Stimulated activated CD4-positive, alpha-beta T cell treated with anti-CD3 and anti-CD28 coated beads, Interleukin-15, amount 100 ng/mL, for 1 hour (primary cell): ENCODE measurements at places on chromosomes 7 and 10.

GRCh38 chr10:132100556-132101349, 35.0 kb downstream of the JAKMIP3 start:
- DNase-seq: no peak

DNA sequence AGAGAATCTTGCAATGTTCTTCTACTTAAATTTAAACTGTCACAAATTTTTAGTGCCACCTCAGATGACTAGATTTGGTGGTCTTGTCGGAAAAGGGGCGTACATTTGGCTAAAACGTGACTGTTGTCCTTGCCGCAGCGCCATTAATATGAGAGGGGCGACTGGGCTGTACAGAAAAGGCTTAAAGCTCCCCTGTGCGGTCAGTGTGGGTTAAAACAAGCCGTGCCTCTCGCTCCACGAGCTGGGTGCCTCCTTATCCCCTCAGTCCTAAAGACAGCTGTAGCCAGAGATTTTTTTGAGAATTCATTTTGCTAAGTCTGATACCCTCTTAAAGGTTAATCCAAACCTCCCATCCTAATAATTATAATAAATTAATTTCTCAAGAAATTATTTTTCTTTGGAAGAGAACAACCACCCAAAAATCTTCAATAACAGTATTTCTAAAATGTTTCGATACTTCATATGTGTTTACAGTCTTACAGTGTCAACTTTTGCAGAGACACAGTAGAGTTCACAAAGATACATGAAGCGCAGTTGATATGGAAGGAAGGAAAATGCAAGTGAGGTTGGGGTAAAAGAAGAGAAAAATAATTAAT, 68.6 kb downstream of the C7orf25 start:
- DNase-seq: no peak

- DNase-seq: no peak
These were observed 18.6 kb downstream of the GOLGA7B start for GRCh38 chr10:97868134-97868685.

- no peak for DNase-seq
These were observed 33.5 kb upstream of the CUL1 start for GRCh38 chr7:148665221-148665620.

- no peak for DNase-seq
These were observed 7.9 kb downstream of the LAT2 start for GRCh38 chr7:74217455-74218342.

- DNase-seq: no peak
These were observed 16.0 kb downstream of the HDAC9 start for GRCh38 chr7:18511351-18512140.

GRCh38 chr7:38886265-38886664, 22.7 kb downstream of the VPS41 start:
- DNase-seq: no peak

DNA sequence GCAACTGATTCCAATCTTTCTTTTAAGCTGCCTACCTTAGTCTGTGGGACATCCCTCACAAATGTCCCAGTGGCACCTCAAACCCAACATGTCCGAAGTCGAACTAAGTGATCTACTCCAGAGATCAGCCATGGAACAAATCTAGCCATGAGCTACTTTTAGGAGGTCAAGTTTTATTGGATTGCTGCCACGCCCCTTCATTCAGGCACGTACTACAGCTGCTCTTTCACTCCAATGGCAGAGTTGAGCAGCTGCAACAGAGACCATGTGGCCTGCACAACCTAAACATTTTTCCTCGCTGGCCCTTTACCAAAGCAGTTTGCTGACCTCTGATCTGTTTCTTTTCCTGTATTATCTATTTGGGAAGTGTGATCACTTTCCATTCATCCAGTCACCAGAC, 192.4 kb upstream of the CDCA7L start:
- no peak for DNase-seq

DNA sequence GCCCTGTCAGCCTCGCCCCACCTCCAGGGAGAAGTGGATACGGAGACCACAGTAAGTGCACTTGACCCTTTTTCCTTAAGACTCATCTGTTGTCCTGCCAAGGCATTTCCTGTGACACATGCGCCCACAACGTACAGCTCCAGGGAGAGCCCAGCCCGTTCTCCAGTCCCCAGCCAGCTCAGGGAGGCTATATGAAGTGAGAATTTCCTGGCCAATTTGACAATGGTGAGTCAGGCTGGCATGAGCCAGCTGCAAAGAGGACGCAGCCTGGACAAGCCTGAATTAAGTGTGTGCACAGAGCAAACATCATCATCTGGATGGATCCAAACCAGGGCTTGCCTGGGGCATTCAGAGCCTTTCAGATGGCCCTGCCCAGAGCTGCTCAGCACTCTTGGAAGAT, 244.8 kb downstream of the KCNMA1 start:
- DNase-seq: no peak

GRCh38 chr10:7188456-7189050, 222.3 kb downstream of the SFMBT2 start:
- no peak for DNase-seq

- DNase-seq: no peak
These were observed 202.8 kb downstream of the BAMBI start for GRCh38 chr10:28879875-28880682.

- DNase-seq: no peak
These were observed 304.7 kb downstream of the ARHGAP12 start for GRCh38 chr10:31623947-31624346.

GRCh38 chr7:353746-354325, 63.9 kb downstream of the FOXL3 start:
- DNase-seq: no peak

GRCh38 chr10:35214607-35215020, 88.0 kb downstream of the CREM start:
- no peak for DNase-seq

- DNase-seq: no peak
These were observed 8.4 kb downstream of the IFIT2 start for GRCh38 chr10:89310056-89310893.

DNA sequence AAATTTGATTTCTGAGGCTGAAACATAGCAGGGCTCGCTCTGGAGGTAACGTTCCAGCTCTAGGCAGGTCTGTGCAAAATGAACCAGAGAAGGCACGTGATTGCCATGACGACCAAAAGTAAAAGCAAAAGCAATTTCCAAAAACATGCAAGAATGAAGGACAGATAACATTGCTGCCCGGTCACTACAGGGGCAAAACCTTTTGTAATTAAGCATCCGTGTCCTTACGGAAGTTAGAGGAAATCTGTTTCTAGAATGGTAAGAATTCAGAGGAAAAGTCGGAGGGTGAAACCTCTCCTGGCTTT, 2.9 kb downstream of the KLF6 start:
- no peak for DNase-seq

DNA sequence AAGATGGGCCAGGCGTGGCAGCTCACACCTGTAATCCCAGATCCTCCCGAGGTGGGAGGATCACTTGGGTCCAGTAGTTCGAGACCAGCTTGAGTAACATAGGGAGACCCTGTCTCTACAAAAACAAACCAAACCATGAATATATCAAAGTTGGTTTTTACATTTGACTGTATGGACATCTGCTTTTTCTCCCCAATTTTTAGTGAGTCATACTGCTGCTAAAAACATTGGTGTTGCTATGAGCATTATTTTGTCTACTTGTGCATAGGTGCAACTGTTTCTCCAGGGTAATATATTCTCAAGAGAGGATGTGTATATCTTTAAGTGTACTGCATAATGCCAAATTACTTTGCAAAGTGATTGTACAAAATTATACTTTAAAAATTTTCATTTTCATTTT, 769 bp upstream of the TMEM248 start:
- no peak for DNase-seq

DNA sequence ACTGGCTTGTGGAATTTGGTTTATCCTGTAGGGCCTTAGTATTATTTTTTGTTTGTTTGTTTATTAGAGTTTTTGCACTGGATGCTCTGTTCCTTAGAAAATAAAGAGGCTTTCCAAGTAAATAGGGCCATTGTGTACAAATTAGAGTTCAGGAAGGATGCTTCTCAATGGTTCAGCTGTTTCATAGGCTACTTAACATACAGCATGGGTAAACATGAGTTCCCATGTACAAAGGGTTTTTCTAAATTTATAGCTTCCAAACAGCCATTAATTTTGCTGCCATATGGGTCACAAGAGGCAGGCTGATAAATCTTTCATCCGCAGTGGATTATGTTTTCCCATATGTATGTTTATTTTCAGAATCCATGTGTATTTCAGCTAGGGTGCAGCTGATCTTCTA, 121.6 kb upstream of the WDR11 start:
- DNase-seq: no peak

DNA sequence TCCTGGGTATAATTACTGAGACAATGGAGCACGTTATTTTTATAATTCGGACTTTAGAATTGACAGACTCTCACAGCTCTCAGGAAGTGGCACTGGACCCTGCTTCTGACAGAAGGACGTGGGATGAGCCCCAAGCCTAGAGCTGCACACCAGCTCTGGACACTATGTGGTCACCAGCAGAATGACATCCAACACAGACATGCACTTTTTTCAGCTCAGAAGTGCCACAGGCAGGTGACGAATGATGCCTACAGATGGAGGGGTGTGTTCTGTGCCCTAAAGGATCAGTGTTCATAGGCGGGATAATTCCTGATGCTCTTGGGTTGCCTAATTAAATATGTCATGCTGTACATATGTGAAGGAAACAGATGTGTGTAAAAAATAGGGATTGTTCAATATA, 87.9 kb downstream of the VIPR2 start:
- DNase-seq: no peak

DNA sequence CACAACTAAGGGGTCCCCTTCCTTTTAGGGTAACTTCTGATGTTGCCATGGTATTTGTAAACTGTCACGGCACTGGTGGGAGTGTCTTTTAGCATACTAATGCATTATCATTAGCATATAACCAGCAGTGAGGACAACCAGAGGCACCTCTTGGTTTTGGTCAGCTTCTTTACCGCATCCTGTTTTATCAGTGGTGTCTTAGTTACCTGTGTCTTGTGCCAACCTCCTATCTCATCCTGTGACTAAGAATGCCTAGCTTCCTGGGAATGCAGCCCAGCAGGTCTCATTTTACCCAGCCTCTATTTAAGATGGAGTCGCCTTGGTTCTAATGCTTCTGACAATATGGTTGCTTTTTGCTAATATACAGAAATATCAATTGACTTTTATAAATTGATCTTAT, 54.9 kb downstream of the AHCYL2 start:
- no peak for DNase-seq

DNA sequence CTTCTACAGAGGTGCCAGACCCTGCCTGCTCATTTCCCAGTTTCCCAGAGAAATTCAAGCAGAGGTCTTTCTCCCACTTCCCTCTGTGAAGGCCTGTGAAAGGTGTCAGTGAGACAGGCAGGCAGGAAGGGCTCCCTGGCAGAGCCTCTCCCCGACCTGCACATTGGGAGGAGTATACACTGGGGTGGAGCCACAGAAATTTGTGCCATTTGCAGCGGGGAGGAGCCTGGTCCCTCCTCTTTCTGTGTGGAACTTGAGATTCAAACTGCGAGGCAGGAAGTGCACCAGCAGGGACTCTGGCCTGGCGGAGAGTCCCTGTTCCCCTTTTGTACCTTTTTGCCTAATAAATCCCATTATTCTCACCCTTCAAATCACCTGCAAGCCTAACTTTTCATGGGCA, 54.6 kb upstream of the OPN4 start:
- DNase-seq: no peak

DNA sequence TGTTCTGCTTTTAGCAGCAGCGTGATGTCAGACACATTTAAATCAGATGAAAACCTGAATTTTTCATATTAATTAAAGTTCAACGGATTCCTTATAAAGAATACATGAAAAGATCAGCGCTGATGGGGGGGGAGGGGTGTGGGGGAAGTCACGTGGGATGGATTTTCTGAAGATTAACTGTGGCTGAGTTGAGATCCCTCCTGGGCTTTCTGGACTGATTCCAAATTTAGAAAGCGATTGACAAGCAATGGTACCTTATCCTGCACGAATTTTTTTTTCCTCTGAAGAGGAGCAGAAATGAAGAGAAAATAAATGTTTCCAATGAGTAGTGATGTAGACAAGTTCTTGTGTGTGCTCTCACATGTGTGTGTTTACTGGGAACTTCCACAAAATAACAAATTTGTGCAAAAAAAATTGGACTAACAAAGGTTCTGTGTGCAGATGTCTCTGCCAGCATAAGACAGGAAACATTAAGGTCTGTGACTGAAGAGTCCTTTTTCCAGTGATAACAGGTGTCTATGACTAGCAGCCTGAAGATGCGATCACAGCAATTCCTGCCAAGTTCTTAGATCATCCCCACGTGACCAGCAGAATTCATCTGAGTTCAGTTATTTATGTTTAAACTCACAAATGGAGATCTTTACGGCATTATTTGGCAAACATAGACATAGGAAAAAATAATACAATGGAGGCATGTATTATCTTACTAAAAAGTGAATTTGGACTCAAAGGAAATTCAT, 585.2 kb upstream of the CELF2 start:
- DNase-seq: no peak
